ENCODE measurements at places on chromosomes 16 and 17.
A peak's percentile ranks its signal among the peaks of the same experiment; 100 is the strongest.

DNA sequence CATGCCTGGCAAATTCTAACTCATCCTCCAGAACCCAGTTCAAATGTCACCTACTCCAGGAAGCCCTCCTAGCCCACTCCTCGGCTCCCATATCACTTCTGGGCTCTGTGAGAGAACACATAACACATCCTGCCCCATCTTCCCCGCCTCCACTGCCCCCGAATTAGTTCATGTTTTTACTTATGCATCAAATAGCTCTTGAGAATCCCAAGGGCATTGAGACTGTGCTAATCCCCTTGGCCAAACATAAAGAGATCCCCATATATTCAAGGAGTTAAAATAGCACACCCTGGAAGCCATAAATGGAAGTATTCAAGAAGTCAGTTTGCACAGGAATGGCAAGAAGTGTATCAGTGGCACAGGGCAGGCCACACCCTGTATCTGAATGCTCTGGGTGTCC lies 2.0 kb upstream of the CREBBP start:
- no peak for DNase-seq

DNA sequence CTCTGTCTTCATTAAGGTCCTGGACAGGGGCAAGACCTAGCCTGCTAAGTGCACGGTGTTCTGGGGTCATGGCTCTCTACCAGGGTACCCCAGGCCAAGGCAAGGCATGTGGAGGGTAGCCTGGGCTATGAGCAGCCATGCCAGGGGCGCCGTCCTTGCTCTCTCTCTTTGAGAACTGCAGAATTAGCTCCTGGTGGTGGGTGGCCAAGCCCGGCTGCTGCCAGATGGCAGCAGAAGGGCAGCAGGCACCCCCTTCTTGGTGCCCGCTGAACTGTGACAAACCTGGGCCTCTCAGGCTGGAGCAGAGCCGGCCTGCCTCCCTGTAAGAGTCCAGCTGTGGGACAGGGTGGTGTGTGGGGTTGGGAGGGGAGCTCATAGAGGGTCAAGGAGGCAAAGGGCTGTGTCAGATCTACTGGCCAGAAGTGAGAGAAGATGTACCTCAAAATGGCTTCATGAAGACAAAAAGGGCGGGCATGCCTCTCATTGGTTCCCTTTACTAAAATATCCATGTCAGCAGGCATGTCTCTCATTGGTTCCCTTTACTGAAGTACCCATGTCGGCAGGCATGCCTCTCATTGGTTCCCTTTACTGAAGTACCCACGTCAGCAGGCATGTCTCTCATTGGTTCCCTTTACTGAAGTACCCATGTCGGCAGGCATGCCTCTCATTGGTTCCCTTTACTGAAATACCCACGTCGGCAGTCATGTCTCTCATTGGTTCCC lies 81.7 kb upstream of the SDK2 start:
- DNase-seq: no peak

GRCh38 chr17:57859601-57860413 lies 10.0 kb upstream of the MRPS23 start:
- DNase-seq: no peak

DNA sequence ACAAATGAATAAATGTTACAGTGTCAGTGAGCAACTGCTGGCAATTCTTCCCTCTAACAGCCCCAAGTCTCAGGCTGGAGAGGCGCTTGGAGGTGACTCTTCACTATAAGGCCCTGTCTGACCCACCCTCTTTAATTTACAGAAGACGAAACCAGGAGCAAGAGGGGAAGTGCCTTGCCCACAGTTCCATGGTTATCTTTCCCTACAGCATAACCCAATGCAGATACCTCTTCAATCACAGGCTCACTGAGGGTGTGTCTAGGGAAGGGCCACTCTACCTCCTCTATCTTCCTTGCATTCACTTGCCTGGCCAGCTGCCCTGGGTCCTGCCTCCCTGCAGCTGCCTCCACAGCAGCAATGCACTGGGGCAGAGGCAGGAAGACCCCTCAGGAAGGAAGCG lies 9.6 kb upstream of the N4BP1 start:
- no peak for DNase-seq

- peak; percentile 46 for DNase-seq
Observed at GRCh38 chr16:21646721-21647561, 5.5 kb downstream of the IGSF6 start.

Data from activated CD4-positive, alpha-beta T cell treated with anti-CD3 and anti-CD28 coated beads for 24 hours (primary cell).